NCI-H1694 treated with DMSO at 0.1 percent for 48 hours (cell line): ENCODE measurements at places on chromosomes 5 and 9.

- no peak for DNase-seq
Observed at GRCh38 chr9:89168901-89169813, 9.5 kb downstream of the SHC3 start.

DNA sequence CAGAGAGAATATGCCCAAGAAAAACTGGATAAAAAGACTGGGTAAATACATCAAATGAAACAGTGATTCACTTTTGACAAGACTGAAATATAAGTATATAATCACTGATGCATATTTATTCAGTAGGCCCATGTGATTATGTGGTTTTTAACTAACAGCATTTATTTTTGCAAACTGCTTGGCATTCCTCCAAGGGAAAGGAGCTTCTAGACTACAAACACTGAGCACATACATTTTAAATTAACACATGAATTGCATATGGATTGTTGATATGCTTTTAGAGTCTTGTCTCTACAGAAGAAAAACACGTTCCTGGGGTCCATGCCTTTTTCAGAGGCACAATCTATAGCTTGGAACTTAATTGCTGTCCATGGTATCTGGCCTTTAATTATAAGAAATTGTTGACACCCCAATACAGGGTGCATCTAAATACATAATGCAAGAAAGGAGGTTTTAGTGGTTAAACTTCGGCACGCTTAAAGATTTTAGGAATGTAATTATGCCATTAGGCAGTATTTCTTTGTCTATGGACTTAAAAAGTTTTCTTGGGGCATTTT lies 6.9 kb upstream of the MEIKIN start:
- DNase-seq, result peak; percentile 7

DNA sequence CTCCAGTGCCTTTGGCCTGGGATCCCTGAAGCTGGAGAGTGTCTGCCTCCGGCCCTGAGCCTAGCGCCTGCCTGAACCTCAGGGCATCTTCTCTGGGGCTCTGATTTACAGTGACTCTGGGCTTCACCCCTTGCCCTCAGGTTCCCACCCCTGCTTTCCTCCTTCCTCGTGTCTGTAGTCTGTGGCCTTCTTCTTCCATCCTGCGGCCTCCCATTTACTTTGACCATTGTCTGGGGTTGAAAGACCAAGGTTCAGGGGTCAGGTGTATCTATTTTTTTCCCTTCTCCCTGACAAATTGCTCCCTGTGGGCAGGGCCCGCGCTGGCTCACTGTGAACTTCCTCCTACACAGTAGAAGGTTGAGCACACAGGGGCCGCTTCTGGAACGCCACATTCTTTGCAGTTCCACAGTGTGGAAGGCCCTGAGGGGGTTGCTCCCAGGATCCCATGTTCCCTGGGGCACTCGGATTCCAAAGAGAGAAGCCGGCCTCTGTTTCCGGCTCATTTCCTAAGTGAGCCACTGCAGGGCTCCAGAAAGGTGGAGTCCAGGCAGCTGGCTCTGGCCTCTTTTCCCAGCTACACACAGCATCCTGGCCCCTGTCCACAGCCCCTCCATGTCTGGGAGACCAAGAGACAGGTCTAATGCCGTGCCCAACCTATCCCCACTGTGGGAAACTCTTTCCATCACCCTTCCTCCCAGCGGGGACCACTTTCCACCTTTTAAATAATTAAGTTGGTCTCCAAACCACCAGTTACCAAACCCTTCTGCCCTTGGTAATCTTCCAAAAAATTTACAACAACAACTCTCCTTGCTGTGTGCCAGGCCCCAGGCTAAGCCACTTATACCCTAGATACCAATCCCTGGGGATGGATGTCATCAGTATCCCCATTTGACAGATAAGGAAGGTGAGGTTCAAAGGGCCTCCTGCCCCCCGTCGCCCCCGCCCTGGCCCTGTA lies 140.3 kb upstream of the IER5L start:
- DNase-seq, result no peak

DNA sequence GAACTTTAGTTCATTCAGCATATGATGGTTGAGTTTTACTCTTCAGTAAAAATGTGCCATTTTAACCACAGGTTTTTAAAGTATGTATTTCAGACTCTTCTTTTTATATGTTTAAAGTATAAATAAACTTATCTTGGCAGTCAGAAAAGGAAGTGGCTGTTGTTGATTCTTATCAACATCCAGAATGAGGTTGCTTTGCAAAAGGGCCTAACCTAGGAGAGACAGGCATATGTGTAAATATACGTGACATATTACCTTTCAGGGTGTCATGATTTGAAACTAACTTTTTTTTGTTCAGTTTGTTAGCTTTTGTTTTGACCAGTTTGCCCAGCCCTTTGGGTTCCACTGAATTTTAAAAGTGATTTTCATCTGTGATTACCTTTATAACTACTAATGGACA lies 7.4 kb downstream of the SMARCA2 start:
- no peak for DNase-seq

DNA sequence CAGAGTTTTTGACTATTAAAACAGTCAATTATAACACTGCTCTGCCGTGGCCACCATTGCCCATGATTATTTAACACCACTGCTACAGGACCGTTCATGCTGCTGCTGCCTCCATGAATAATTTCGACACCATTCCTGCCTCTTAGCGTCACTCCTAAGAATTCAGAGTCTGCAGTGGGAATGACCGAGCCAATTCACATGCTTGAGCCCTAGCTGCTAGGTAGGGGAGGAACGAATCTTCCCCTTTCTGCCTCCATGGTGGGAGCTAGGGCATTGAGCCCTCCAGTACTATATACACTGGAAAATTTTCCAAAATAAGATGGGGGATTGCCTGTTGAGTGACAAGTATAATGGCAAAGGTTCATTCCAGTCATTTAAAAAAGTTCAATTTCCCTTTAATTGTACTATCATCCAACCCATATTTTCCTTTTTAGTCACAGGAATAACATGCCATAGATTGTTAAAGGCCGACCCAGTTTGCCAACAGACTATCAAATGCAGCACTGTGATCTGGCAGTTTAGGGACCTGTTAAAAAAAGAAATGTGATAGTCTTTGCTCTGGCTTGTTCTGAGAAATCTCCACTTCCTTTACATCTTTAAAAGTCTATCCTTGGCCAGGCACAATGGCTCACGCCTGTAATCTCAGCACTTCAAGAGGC lies 13.5 kb upstream of the B4GALT1 start:
- no peak for DNase-seq

DNA sequence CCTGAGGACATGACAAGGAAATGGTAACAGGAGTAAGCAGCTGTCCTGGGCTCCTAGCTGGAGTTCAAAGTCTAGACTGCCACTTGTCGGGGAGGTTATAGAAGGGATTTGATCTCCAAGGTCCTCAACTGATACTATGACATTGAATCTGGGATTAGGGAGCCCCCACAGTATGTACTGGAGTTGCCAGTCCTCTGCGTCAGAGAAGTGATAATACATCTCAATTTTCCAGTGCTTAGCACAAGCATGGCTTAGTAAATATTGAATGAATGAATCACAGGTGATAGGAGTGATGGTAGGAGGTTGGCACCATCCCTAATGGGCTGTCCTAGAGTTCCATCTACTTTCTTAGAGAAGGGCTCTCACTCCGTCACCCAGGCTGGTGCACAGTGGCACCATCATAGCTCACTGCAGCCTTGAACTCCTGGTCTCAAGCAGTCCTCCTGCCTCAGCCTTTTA lies 6.2 kb upstream of the TPM2 start:
- DNase-seq, result no peak
